ENCODE measurements at places on chromosomes 11 and 22.

- no peak for DNase-seq
These were observed 88.8 kb downstream of the UBASH3B start for GRCh38 chr11:122744357-122744756.

GRCh38 chr11:61709572-61709971 lies 29.4 kb downstream of the DAGLA start:
- DNase-seq = no peak

- no peak for DNase-seq
These were observed 88.5 kb downstream of the NECTIN1 start for GRCh38 chr11:119640541-119640940.

- no peak for DNase-seq
These were observed 13.9 kb downstream of the DUSP8 start for GRCh38 chr11:1557904-1558774.

DNA sequence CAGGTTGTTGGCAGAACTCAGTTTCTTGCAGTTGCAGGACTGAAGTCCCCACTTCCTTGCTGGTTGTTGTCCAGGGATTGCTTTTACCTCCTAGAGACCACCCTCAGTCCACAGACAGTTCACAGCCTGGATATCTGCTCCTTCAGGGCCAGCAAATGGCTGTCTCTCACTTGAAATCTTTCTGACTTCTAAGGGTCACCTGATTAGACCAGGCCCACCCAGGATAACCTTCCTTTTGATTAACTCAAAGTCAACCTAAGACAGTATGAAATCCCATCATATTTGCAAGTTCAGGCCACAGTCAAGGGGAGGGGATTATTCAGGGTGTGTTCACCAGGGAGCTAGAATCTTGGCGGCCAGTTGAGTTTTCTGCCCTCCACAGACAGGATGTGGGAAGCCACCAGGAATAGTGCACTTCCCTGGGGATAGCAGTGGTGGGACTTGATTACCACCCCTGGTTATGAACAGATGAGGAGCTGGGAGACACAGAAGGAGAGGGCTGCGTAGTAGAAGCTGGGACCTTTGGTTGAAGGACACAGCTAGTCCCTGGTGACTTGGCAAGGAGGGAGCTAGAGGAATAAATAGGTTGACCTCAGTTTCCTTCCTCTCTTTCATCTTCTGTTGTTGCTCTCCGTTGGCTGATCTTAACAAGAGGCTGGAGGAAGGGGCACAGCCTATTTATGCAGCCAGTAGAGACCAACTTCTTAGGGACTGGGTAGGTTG lies 33.4 kb downstream of the MIAT start:
- DNase-seq = no peak

DNA sequence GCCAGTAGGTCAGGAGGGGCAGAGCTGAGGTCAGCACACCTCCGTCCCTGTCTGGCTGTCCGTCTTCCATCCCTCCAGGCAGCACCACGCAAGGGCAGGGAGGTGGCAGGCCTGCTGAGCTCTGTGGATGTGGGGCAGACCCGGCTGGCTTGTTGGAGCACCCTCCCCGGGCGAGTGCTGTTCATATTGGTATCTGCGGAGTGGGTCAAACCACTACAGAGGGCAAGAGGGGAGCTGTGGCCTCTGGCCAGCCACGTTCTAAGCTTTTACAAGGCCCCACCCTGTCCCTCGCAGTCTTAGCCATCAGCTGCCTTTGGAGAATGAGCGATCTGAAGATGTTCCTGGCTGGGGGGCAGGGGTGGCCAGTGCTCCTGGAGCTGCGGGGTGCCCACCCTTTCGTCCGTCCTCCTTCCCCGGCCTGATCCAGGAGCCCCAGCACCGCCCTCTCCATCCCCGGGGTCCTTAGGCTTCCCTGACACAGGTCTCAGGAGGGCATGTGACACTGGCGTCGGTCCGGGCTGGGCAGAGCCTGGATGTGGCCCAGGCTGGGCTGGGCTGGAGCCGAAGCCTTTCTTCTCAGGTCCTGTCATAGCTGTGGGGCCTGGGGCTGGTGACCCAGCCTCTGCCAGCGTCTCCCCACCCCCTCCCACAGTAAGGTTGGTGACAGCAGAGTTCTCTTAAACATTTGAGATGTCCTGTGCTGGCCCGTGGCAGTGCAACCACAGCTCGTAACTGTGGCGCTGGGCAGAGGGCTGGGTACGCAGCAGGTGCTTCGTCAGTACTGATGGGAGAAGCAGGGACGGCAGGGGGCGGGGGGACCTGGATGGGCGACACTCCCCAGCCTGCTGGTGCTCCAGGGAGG lies 31.7 kb upstream of the GRAMD4 start:
- DNase-seq = no peak
